ENCODE measurements at places on chromosomes 6 and 20. TPM values are rescaled to one million over a fixed set of nuclear protein-coding genes. Genes with fewer than 3 reads are reported as not detected.
A peak's percentile ranks its signal among the peaks of the same experiment; 100 is the strongest.

DNA sequence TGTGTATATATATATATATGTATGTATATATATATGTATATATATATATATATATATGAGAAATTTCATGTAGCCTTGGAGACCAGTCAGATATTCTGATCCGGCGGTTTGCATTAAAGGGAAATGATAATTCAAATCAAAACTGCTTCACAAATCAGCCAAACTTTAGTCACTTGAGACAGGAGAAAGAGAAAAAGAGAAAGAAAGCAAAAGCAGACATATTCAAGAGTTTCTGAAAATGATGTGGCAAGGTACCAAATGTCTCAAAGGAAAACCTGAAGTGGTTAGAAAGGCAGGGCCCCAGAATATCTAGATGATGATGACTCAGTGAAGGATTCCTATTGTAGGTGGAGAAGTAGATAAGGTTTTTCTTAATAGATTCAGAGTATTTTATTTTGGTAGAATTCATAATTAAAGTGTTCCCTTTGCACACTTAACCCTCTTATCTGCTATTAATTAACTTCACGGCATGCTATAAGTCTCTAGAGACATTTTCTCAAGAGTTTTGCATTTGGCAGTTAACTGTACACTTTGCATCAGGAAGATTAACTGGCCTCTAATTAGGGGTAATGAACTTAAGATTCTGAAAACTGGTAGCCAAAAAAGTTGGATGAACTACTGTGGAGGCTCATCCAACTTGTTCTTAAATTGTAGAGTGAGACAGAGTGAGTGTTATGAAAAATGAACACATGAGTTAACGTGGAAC is 50.1 kb upstream of the ASF1A start:
- DNase-seq: no peak

- DNase-seq: no peak
Measured at GRCh38 chr20:45765307-45765875, 26.3 kb downstream of the WFDC3 start.

DNA sequence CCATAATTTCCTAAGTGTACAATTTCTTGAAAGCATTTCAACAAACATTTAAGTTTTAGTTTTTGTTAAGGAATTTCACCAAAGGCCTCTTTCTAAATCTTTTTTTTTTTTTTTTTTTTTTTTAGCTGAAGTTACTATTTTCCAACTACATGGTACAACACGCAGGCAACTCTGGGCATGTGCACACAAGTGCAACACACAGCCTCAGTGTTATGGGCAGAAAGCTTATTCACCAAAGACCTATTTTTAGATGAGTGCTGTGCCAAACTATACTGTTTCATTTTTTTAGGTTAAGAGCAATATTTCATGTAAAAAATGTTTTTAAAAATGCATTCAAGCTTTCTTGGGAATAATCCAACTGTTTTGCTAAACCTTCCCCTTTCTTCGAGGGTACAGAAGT is 42.0 kb upstream of the MAP3K4 start:
- DNase-seq: peak; percentile 65

GRCh38 chr6:125810445-125810844 is 19.7 kb downstream of the NCOA7 start:
- no peak for DNase-seq

DNA sequence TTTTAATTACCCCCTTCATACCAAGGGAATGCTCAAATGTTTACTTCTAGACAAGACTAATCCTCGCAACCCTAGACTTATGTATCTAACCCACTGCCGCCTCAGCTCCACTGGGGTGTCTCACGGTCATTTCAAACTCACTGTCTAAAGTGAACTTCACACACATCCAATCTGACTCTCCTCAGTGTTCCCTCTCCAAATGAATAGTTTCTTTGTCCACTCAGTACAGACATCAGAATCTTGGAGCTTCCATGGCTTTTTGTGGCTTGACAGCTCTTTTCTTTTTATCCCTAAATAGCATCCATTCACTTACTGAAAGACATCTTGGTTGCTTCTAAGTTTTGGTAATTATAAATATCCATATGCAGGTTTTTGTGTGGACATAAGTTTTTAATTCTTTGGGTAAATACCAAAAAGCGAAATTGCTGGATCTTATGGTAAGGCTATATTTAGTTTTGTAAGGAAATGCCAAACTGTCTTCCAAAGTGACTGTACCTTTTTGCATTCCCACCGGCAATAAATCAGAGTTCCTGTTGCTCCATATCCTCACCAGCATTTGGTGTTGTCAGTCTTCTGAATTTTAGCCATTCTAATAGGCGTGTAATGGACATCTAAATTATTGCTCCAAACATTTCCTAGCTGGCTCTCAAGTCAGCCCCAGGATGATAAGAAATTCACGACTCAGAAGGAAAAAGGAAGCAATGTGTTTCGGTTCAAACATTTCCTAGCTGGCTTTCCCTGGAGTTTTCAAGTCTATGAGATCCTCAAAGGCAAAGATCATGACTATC is 73.1 kb downstream of the DNAAF9 start:
- DNase-seq: no peak

Gene RIN2
- 40.1 TPM for polyA plus RNA-seq

Gene MUCL3
- not detected for polyA plus RNA-seq

Data from keratinocyte (primary cell).